ENCODE measurements at places on chromosomes 1 and 21.

DNA sequence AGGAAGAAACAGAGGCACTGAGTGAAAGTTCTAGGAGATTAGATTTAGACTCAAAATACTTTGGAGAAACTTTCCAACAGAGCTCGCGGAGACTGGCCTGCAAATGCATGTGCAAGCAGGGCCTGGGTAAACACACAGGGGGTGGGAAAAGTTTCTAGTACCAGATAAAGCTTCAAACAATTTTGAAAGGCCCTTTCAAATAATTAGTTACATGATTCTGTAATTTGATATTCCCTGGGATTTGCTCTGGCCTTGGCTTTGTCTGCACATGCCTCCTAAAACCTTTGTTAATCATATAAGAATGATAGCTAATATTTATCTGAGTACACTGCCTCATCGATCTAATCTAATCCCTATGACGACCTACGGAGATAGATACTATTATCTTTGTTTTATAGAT lies 31.3 kb downstream of the VTCN1 start:
- no peak for DNase-seq

GRCh38 chr1:61496501-61496900 lies 228.4 kb downstream of the TM2D1 start:
- no peak for DNase-seq

DNA sequence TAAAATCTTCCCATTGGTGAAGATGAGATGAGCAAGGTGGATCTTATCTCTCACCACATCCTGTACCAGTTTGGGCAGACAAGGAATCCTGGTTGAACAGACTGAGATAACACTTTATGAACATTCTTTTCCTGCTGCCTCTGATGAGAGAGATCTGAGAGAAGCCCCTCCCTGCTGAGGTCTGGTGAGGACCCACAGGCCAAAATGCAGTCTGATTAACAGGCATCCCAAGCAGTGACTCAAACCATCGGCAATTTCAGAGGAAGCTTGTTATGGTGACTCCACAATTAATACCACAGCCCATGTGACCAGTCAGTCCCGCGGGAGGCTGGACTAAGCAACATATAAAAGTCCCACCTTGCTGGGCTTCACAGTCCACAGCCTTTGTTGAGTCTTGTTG lies at the start of gene PRR9:
Gene PRR9, plus strand, starts transcription at position 373 of the 400 bp plus-strand sequence. CDS start 561 bp downstream, outside the sequence.
- no peak for DNase-seq

DNA sequence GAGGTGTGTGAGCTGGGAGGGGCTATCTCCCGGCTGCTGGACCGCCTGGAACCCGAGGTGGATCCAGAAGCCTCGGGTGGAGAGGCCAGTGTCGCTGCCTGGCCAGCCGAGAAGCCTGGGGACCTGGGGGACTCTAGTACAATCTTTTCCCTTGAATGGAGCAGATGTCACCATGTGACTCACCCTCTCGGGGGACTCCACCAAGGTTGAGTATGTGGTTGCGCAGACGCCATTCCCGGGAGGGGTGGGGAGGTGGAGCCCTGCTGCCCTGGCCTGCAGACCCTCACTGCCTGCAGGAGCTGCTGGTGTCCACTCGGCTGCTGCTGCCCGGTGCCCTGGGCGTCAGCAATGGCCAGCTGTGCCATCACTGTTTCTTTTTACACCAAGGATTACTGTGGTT lies 40.3 kb downstream of the TP73 start:
- DNase-seq, result no peak

DNA sequence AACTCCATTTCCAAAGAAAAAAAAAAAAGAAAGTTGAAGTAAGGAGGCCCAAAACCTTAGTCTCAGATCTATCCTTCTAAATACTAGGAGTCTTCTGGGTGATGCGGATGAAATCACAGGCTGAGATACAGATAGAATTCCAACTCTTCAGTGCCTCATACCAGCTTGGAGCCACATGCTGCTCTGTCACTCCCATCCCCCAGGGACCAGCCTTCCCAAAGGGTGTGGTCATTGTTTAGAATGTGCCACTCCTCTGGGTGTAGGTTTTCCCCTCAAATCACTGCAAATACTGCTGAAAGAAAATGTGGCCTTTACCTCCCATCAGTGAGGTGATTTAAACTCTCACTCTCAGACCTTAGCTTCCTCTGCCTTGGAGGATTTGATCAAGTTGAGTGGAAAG lies 112.9 kb downstream of the CDC7 start:
- DNase-seq, result no peak

DNA sequence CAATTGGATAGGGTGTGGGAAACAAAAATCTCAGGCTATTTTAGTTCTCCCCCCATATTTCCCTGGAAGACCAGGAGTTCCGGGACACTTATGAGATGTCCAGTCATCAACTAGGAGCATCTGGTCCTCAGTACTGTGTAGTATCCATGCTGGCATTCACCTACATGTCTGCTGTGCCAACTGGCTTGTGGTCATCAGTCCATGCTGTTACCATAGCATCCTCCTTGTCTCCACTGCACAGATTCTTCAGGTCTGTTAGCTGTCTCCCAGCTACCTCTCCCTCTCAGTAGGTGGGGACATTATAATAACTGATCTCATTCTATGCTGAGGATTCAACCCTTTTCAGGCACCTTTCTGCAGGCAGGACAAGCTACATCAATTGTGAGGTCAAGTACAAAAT lies 302.9 kb downstream of the BARHL2 start:
- no peak for DNase-seq

DNA sequence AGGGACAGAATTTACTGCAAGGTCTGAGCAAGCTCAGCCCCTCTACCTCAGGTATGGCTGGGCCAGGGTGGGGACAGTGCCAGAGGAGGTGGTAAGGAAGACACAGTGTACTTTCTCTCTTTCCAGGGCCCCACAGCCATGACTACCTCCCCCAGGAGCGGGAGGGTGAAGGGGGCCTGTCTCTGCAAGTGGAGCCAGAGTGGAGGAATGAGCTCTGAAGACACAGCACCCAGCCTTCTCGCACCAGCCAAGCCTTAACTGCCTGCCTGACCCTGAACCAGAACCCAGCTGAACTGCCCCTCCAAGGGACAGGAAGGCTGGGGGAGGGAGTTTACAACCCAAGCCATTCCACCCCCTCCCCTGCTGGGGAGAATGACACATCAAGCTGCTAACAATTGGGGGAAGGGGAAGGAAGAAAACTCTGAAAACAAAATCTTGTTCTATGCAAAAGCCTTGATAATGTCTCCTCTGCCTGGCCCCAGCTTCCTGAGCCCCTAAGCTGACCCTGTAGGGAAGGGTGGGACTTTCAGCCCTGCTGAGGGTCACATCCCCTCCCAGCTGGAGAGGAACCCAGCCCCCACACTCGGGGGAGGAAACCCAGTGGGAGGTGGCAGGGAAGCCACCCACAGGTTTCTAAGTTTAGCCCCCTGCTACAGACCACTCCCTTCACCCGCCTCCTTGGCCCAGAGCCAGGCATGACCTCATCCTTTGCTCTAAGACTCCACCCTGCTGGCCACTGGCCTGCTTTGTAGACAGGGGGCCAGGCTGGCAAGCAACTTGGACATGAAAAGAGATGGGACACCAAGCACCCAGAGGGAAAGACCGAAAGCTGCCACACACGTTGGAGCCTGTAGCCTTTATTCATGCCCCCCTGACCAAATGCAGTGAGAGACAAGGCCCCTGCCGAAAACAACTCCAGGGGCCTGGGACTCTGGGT lies 6.4 kb downstream of the RHOC start:
- DNase-seq, result peak; percentile 96

DNA sequence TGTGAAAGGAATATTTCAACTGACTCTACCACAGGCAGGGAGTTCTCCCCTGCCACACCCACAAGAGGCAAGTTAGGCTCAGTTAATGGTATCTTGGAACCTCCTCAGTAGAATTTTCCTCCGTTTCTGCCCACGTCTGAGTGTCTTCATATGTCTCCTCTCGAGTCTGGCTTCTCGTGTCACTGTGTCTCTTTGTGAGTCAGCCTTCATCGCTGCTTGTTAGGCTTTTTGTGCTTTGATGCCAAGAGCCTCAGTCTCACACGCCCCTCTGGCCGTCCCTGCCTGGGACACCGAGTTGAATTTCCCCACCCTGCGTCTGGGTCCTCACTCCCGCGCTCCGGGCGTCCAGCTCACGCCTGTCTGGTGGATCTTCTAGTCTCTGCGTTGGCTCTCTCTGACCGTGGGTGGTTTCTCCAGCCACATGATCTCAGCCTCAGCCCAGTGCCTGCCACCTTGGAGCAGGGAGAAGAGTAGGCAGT lies 125.7 kb upstream of the GADD45A start:
- DNase-seq, result peak; percentile 62

- no peak for DNase-seq
Observed at GRCh38 chr1:171280599-171280998, 32.3 kb downstream of the FMO1 start.

DNA sequence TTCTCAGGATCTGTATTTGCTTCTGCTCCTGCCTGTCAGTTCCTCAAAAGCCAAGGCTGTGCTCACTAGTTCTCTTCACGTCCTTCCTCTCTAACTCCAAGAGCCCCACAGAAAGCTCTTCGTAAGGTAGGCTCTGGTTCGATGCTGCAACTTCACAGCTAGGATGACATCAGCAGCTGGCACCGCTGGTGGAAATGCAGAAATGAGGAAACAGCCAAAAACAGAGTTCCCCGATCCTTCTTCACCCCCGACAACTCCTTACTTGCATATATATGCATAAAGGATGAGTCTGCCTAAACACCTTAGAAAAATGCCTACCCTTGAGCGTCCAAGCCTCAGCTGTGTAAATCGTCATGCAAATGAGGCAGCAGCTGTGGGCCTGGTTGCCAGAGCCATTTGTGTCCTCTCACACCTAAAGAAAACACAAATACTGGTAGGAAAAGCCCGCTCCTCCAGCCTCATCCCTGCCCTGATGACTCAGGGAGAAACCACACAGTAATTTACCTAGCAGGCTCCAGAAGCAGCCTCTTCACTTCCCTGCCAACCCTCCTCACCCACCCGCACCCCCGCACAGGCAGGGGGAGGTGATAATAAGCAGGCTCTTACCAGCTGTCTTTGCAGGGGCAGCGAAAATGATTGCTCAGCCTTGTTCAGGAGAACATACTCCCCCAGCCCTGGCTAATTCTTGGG lies 28.2 kb downstream of the BATF3 start:
- peak; percentile 63 for DNase-seq

DNA sequence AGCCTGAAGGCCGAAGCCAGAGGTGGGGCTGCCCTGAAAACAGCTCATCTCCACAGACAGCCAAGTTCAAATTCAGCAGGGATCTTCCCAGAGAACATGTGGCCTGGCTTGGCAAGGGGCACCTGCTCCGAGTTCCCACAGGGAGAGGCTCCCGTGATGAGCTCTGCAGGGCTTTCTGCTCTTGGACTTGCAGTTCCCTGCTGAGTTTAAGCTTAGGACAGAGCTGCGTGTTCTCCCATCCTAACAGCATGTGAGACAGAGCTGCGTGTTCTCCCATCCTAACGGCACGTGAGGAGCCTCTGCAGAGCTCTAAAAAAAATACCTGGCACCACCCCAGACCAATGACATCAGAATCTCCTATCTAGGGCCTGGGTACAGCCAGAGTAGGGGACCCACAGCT lies 113.0 kb upstream of the VAMP3 start:
- no peak for DNase-seq

DNA sequence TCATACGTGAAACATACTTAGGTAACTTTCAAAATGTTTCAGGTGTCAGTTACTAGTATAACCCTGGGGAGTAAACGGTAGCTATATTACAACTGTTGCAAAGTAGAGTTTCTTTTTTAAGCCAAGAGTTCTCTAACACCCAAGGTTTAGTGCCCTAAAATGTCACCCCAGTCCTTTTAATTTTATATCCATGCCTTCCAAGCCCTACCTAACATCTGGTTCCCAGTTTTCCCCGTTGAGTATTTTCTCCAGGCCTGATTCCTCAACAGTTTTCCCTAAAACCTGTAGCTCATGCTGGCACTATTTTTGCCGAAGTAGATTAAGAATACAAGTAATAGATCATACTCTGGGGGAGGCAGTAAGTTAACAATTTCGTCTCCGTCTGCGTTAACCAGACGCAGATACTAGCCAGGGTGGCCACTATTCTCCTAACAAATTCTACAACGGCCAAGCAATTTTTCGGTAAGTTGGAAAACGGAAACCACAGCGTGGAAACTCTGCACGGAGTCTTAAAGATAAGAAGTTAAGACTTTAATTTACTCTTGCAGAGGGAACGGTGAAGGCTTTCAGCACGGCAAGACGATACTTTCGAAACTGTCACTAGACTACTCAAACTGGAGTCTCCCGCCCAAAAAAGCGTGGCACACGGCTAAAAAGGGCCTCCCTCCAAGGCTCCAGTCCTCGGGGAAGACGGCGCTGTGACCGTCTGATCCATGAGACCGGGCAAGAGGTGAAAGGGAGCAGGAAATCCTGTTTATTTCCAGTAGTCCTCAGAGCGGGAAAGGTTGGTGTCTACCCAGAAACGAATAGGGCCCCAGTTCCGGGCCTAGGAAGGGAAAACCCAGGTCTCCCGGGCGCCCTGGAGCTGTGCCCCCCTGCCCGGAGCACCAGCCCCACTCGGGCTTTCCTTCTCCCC lies 945 bp downstream of the SRSF4 start:
- DNase-seq, result peak; percentile 45

GRCh38 chr1:6450005-6450450 lies 15.9 kb downstream of the TNFRSF25 start:
- DNase-seq, result no peak
